ENCODE measurements at places on chromosomes 2 and 18.

- DNase-seq, result no peak
Measured at GRCh38 chr2:30776831-30777635, 30.2 kb downstream of the CAPN13 start.

GRCh38 chr2:177998996-177999395 is 73.6 kb downstream of the PDE11A start:
- no peak for DNase-seq

GRCh38 chr2:203819434-203820133 is 48.0 kb upstream of the CTLA4 start:
- DNase-seq, result no peak

DNA sequence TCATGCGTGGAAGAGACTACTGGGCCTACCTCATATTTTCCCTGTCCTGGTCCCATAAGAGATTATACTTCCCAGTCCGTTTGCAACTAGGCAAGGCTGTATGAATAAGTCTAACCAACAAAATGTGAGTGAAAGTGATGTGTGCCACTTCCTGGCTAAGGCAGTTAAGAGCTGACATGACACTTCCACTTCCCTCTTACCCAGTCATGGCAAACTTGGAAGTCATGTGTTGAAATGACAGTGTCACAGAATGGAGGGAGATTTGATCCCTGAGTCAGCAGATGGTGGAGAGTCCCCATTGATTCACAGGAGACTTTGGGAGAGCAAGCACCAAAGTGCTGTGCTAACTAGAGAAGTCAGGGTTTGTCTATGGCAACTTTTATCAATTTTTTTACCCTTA is 36.4 kb downstream of the TACR1 start:
- no peak for DNase-seq
